ENCODE measurements at places on chromosomes 2 and 18. TPM values are rescaled to one million over a fixed set of nuclear protein-coding genes. Genes with fewer than 3 reads are reported as not detected.

GRCh38 chr2:39408351-39409136 lies 28.5 kb downstream of the MAP4K3 start:
- no peak for DNase-seq

DNA sequence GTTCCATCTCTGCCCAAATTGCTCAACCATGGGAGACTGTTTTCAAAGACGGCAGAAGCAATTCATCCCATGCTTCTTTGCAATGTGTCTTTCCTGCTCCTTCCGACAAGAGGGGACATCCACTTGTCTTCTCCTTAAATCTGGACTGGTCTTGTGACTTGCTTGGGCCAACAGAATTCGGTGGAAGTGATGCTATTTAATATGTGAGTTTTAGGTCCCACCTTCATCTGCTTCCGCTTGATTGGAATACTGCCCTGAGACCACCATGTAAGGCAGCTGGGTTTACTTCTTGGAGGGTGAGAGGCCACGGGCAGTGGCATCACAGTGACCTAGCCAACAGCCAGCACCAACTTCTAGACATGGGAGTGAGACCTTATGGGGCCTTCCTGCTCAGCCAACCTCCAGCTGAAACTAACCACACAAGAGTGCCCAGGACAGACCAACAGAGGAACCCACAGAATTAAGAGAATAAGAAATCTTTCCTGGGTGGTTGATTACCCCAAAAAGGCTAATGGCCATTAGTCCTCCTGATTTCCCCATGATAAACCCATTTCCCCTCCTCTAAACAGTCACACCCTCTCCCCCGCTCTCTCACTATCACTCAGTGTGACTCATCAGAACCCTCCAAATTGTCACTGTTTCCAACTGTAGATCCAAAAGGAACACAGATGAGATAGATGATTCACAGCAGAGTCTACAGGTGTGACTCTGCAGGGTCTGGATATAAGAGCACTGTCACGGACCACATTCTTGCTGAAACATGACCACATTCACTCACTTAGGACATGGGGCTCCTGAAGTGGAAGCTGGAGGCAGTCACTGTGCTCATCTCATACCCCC lies 16.2 kb upstream of the RHOB start:
- peak; percentile 31 for DNase-seq

The TTN gene
- 4,176 TPM for total RNA-seq

The GCKR gene
- total RNA-seq = not detected

The CD302 gene
- 10.8 TPM for total RNA-seq

The AP1S3 gene
- total RNA-seq = 0.19 TPM

Data from cardiac septum (tissue), 1 donor.